ENCODE measurements at places on chromosomes 4 and X.

DNA sequence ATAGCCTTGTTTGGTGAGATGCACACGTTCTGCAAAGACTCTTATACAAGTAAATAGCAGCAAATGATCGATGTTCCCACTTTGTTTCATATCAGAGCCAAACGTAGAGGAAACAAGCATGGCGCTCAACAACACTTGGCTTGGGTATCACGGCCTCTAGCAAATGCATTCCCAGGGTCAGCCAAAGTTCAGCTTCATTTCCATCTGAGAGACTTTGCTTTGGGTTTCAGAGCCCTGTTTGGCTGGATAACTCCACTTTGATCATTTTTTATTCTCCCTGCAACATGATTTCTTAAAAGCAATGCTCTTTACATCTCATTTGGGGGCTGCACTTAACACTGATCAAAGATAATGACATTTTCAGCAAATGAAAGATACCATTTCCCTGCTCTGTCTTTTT is 199.2 kb upstream of the FAM9B start:
- no peak for DNase-seq

DNA sequence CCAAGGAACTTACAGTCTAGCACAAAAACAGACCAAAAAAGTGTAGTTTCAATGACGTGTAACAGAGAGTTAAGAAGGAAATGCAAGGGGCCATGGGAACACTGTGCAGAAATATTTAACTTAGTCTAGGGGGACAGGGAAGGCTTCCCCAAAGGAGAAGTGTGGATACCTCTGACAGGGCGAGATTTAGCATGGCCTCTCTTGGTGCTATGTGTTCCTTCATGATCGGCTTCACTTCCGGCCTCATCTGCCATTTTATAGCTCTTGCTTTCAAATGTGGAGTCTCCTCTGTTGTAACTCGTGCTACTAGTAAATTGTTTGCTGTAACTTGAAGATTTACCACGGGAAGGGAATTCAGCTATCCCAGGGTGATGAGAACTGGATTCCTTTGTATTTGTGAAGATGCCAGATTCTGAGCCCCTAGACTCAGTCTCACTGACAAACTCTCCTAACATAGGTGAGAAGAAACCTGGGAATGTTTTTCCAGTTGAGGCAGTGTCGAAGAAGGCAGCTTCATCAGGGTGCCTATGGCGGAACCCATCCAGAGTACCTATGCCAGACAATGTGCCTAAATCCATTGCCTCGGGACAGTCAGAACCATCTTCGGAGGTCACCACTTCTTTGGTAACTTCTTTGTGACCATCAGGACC is 5.0 kb downstream of the FGA start:
- no peak for DNase-seq

DNA sequence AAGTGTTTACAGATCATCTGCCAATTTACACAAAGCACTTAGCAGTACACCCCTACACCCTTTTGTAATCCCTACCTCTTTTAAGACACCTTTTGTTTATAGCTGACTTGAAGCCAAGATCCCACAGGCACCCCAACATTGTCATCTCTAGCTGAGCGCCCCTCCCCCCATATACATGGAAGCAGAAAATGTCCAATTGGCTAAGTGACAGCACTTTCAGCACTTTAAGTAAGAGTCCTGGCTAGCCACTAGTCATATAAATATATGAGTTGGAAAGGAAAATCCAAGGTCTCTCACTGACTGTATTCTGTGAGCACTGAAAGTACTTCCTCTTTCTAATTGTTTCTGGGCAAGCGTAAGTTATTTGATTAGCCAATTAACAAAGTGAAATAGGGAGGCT is 108.2 kb downstream of the NSUN7 start:
- DNase-seq, result no peak

GRCh38 chr4:6470502-6471306 is 1.7 kb downstream of the PPP2R2C start:
- peak; percentile 81 for DNase-seq

DNA sequence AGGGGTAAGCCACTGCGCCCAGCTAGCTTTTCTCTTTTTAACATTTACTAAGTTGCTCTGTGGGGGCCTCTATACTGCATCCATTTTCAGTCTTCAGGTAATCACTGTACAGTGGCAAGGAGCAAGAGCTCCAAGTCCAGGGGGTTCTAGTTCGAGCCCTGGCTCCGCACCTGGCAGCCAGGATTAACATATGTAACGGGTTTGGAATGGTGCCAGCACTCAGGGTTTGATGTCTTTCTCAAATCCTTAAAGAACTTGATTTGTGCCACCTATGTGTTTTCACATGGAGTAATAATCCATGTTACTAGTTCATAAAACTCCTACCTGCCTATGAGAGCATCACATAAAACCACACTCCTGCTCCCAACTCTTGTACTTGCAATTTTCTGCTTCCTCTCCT is 4.5 kb downstream of the GRPEL1 start:
- DNase-seq, result no peak

GRCh38 chrX:57289089-57289488 is 2.6 kb downstream of the FAAH2 start:
- no peak for DNase-seq

DNA sequence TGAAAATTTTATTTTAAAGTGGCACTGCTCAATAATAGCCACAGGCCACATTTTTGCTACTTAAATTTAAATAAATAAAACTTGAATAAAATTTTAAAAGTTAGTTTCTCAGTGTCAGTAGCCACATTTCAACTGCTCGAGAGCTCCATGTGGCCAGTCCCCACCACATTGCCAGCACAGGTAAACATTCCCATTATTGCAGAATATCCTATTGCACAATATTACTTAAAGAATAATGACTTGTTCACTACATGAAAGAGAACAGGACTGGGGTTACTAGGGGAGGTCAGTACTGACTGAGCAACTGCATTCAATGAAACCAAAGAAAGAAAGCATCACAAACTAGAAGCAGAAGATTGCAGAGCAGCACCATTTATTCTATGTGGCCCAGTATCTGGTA is 2201.6 kb upstream of the TENM3 start:
- DNase-seq, result no peak

DNA sequence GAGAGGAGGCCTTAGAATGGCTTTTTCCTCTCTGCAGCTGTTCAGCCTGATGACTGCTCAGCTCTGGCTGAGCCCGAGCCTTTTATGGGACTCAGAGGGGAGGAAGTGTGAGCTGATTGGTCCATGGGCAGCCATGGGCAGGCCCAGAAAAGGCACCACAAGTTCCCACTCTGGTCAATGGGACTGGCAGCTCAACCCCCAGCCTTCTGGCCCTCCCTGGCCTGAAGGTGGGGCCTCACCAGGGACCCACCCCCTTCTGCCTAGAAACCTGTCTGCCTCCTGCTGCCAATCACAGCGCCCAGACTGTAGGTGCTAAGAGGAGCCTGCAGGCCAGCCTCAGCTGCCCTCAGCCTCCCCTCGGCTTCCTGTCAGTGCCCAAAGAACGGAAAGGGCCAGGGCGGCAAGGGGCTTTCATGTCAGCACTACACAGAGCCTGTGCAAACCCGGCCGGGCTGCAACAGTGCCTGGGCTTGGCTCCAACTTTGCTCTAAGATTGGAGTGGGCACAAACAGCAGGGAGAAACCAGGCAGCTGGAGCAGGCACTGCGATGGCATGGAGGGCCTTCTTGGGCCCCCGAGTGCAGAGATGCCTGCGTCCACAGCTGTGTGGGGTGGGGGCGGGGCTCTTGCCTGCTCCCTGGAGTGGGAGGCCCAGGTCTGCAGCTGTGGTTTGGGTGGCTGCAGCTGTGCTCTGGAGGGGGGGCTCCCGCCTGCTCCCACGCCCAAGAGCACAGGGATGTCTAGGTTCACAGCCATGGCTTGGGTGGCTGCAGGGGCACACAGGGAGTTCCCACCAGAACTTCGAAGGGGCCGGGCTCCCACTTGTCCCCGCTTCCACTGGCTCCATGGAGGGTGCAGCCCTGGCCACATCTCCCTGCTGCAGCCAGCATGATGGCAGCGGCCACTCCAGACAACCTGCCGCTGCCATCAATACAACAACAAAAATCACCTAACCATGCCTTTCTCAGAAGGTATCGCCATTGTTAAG is 92.6 kb downstream of the NXF2 start:
- peak; percentile 16 for DNase-seq

GRCh38 chr4:71785959-71786358 is 2.1 kb upstream of the GC start:
- no peak for DNase-seq

- no peak for DNase-seq
Measured at GRCh38 chr4:76458825-76459224, 23.8 kb downstream of the SHROOM3 start.

- DNase-seq, result no peak
Measured at GRCh38 chrX:136920001-136920400, 39.5 kb upstream of the RBMX start.

- no peak for DNase-seq
Measured at GRCh38 chr4:151933122-151933827, 172.5 kb upstream of the GATB start.

GRCh38 chr4:87525636-87526295 is 3.4 kb downstream of the SPARCL1 start:
- peak; percentile 79 for DNase-seq

- DNase-seq, result no peak
Measured at GRCh38 chrX:39396358-39396995, 595.2 kb downstream of the MID1IP1 start.

DNA sequence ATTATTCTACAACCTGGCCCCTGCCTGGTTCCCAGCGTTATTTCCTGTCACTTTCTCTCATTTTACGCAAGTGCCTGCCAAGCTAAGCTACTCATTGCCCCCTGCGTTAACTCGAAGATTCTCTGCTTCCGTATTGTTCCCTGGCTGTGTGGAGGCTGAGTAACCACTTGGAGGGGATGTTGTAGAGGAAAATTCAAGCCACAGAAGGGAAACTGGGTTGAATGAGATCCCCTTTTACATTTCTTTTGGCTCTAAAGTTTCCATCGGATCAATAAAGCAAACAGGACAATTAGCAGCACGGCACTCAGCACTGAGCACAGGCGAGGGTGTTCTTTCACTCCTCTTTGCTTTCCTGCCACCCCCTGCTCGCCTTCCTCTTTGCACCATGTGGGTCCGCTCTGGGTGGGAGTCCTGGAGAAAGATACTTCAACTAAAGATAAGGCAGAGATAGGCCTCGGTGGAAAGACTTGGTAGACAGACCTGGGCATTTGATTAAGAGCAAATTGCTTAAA is 4.2 kb upstream of the TMSB4X start:
- DNase-seq, result peak; percentile 80

DNA sequence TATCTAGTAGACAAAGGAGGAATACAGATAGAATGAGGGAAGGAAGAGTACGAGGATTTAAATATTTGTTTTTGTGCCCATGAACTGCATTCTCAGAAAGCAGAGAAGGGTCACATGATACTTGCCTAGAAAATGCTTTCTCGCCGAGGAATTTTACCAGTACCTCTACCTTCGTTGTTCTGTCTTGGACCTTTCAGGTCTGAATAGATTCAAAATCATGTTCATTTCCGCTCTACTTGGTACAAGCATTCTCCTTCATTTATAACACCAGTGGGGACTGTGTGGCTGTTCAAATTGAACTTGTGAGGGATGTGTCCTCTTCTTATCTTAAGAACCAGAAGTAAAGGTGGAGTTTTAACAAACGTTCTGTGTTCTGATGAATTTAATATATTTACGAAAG is 1.9 kb downstream of the USP38 start:
- DNase-seq, result no peak

Measured in Ammon's horn (tissue), 1 donor.